ENCODE measurements at places on chromosomes 7 and 10.

DNA sequence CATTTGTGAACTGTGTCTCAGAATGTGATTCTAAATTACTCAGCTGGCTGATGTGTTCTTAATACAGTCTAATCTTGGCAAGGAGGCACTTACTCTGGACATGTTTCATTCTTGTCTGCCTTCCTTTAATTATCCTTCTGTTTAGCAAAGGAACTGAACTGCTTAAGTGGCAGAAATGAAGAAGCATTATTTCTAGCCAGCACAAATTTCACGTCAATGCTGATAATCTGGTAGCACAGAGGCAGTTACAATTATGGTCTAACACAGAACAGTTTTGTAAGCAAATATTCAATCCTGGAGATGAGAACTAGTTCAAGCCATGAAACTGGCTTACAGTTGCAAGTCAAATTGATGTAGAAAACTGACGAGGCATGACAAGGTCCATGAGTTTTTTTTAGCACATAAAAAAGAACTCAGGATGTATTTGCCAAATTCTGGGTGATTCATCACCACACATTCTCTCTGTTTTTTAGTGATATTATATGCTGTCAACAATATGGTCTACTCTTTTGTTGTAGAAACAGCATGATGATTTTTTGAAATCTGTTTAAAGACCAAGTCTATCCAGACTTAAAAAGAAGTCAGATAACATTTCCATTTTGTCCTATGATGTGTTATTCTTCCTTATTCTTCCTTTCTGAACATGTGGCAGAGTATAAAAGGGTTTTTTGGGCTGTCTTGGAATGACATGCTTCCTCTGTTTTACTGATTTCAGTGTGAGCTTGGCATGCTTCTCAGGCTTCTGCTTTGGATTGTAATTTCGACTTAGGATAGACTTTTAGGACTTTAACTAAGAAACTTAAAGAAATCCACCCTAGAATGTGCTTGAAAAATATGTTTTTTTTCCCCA lies 154.8 kb downstream of the DNAJB9 start:
- no peak for DNase-seq

GRCh38 chr10:46284286-46285229 lies 2.2 kb upstream of the ANTXRL start:
- DNase-seq = peak; percentile 81

GRCh38 chr7:96306385-96307125 lies 15.3 kb downstream of the SLC25A13 start:
- DNase-seq = no peak

GRCh38 chr10:76962851-76963250 lies 674.8 kb downstream of the KCNMA1 start:
- DNase-seq = no peak

DNA sequence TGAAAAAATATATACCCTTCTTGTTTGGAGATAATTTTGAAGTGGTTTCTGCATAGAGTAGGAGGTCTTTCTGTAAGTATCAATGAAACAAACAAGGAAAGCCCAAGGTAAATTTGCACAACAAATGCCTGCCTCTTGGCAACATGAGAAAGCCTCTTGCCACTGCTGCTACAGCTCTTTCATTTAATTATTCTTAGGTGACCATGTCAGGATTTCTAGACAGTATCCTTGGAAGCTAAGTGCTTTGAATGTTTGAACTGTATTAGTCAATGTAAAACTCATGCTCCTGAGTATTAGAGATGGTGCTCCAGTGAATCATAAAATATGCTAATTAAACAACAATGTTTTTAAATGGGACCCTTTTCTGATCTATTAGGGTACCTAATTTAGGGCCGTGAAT lies 81.2 kb upstream of the ITGB1 start:
- DNase-seq = no peak

DNA sequence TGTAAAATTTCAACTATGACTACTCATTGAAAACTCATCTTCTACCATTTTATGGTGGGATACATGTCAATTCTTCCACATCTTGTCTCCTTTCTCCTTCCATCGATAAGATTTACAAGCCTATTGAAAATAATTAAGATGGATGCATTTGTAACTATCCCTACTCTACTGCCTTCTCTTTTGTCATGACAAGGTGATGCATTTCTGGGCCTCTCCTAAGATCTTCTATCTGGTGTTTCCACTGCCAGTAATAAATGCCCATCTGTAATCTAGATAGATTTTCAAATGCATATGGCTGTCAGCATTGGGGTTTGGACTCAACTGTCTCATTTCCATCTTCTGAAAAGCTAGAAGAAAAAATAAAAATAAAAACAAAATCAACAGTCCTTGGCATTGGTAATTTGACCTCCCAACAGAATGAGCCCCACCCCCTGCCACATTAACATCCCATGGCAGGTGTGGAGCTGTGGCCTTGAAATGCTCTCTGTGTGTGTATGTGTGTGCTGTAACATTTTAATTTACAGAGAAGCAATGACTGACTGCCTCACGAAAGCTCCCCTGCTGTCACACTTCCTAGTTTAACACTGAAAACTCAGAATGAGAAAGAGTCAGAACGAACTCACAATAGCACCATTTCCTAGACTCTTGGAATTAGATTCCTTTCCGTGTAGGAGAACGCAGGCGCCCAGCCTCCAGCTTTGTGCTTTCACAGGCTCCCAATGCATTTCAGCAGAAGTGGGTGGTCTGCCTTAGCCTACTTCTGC lies 74.2 kb downstream of the RHOBTB1 start:
- DNase-seq = no peak

- no peak for DNase-seq
These were observed 1.4 kb downstream of the RHBDD2 start for GRCh38 chr7:75880242-75880641.

GRCh38 chr7:99040104-99040958 lies 103.6 kb downstream of the SMURF1 start:
- DNase-seq = peak; percentile 36

DNA sequence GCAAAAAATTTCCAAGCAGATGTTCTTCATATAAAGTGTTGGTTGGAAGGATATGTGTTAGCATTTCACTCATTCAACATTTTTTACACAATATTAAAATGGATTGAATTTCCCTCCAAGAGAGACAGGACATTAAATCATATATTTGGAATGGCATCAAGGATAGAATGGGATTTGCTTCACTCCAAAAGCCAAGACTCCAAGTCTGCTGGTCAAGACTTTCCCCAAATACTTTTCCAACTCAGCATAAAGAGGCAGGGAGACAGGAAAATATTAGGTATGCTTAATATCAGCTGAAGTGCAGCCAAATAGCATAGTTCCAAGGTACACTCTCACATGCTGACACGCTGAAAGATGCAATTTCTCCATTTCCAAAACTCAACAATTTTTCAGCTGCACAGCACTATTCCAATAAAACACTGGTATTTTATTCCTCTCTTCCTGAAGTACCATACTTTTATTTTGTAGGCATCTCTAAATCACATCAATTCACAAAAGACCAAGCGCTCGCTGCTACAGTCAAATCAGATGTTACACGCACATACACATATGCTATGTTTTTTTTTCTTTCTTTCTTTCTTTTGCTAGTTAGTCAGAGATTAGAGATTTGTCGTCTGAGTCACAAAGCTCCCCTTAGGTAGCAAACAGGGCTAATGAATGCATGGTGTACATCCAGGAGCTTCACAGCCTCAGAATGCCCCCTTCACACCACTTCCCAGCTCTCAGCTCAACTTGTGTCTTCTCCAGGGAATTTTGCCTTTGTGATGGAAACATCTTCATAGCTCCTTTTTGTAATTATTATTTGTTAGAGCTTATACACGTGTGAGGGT lies 1033.8 kb upstream of the AUTS2 start:
- DNase-seq = no peak

DNA sequence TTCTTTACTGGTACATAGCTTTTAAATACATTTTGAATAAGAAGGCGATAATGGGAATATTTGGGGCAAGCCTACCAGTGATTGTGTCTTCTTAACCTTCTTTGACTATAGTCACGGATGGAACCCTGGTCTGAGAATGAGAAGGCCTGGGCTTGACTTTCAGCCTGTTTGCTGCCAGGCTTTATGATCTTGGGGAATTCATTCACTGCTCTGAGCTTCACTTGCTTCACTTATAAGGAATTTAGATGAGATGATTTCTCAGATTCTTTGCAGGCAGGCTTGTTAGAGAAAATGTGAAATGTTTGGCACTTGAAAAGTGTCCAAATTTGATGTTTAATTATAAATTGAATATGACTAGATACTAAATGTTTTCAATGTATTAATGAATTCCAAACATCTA lies 42.5 kb downstream of the NUP205 start:
- DNase-seq = no peak

- no peak for DNase-seq
These were observed 5.2 kb upstream of the YAE1 start for GRCh38 chr7:39560997-39561396.

GRCh38 chr10:29434111-29434510 lies 145.2 kb downstream of the LYZL1 start:
- no peak for DNase-seq

- no peak for DNase-seq
These were observed 41.1 kb downstream of the PUS7 start for GRCh38 chr7:105480931-105481330.

GRCh38 chr10:123021517-123021916 lies 12.7 kb downstream of the ACADSB start:
- peak; percentile 10 for DNase-seq

DNA sequence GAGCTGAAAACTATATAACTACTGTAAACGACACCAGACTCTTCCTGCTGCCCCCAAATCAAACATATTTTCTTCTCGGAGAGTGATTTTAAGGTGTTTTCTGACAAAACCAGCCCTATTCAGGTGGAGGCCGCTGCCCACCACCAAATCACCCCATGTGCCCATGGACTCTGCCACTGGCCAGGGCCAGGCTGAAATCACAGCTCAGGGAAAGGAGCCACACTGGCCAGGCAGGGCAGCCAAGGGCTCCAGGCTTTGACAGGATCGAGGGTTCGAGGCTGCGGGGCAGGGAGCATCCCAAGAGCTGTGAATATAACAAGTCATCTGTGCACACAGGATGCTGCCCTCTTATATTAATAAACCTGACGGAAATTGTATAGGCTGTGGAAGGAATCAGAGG lies 48.3 kb downstream of the OAT start:
- DNase-seq = no peak

DNA sequence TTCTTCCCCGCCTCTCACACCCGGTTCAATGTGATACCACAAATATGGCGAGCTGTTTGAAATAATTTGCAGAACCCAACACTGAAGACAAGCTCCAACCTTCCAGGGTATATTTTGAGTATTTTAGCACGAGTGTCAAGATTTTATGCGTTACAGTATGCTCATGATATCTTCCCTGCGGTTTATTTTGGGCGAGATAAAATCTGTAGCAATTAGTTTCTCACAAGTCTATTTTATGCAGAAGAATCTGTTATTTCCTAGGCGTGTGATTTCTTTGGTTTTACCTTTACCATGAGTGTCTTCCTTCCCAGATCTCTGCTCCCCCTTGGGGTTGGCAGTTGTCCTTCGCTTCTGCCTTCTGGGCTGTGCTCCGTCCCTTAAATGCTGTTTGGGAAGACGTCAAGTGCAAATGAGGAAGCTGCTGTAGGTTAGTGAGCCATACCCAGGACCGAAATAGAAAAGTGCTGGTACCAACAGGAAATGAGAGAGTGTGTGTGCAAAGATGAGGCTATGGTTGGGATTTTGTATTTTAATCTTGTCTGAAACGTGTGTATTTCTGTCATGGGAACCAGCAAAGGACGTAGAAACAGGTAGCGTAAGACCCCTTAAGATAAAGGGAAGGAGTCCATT lies 299.8 kb downstream of the KLF6 start:
- no peak for DNase-seq

DNA sequence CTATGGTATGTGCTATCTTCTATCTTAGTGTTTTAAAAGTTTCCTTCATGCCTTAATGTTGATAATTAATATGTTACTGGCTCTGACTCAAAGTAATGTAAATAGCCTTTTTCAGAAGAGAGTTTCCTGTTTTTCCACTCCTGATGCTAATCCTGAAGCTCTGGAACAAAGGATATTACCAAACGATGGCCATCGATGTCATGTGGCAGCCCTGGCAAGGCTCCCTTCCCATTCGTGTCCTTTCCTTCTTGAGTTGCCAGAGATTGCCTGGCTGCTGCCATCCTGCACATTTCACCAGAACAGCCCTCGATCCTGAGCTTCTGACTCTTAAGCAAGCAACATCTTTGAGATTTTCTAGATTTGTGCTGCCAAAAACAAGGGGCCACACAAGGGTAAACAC lies 46.0 kb downstream of the RNF133 start:
- no peak for DNase-seq

GRCh38 chr10:101993651-101994200 lies 62.2 kb downstream of the ARMH3 start:
- no peak for DNase-seq

- DNase-seq = no peak
These were observed 185.6 kb downstream of the ANK3 start for GRCh38 chr10:60203993-60204618.

GRCh38 chr10:102985811-102986210 lies 67.7 kb downstream of the CNNM2 start:
- no peak for DNase-seq

GRCh38 chr10:49419005-49419404 lies 23.1 kb upstream of the DRGX start:
- no peak for DNase-seq

DNA sequence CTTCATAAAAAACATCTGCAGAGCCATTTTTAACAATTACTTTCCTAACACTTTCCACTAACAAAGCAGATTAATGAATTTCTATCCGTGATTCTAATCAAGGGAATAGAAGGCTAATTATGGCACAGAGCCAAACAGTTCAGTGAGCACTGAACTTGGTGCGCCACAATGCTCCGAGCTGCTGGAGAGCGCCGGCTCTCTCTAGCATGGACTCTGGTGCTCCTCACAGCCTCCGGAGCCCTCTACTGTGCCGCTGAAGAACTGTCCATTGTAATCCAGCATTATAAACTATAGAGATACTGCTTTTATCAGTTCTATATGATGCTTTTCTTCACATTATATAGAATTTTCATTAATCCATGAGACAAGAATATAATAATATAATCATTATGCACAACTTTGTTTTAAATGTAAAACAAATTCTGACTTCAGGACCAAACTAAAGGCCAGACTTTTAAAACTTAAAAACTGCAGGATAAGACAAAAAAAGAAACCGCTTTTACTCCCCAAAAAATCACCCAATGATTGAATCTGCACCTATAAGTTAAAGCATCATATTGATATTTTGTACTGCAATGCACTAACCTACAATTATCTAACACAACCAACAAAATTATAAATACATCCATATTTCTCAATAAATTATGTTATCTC lies 123.6 kb downstream of the RNF32 start:
- no peak for DNase-seq

DNA sequence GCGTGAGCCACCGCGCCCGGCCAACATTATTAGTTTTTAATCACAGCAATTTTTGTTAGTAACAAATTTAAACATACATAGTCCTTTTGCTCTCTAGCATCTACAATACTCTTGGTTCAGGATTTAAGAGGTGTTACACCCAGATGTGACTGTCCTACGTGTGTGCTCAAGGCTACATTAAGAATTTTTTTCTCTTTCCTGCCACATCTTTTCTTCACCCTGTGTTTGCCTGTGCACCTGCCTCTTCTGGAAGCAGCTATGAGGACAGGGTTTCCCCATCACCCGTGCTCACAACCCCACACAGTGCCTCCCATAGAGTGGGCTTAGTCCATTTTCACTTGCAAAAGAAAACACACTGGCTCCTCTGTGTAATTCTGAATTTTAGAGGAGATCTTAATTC lies 186.7 kb upstream of the KLF6 start:
- DNase-seq = peak; percentile 81
